ENCODE measurements at places on chromosomes 16 and 17. TPM values are rescaled to one million over a fixed set of nuclear protein-coding genes. Genes with fewer than 3 reads are reported as not detected.

DNA sequence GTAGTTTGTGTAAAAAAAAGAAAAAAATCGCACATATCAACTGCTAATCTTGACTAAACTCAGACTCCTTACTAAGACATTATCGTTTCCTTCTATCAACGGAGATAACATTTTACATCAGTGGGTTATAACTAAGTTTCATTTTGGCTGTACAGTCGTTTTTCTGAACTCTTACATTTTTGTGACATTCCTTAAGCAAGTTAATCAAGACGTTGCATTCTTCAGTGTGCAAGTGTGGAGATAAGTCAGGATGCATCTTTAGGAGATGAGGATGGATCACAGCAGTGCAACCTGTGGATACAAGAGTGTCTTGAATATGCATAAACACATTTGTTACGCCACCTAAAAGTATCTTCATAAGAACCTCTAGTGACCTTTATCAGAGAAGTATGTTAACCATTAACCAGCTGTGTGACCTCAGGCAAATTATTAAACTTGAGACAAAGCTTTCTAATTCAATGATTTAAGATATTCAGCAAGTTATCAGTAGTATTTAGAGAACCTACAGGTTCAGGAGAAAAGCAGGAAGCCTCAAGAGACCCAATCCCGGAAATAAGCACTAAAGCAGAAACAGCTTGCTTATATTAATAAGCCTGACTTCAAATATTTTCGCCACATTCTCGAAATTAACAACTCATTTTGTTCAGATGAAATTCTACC, 9.4 kb downstream of the CMC2 start:
- DNase-seq = peak; percentile 36

GRCh38 chr16:55263271-55264250, 60.4 kb upstream of the IRX6 start:
- DNase-seq = no peak

GRCh38 chr17:14737984-14738651, 437.2 kb downstream of the HS3ST3B1 start:
- no peak for DNase-seq

DNA sequence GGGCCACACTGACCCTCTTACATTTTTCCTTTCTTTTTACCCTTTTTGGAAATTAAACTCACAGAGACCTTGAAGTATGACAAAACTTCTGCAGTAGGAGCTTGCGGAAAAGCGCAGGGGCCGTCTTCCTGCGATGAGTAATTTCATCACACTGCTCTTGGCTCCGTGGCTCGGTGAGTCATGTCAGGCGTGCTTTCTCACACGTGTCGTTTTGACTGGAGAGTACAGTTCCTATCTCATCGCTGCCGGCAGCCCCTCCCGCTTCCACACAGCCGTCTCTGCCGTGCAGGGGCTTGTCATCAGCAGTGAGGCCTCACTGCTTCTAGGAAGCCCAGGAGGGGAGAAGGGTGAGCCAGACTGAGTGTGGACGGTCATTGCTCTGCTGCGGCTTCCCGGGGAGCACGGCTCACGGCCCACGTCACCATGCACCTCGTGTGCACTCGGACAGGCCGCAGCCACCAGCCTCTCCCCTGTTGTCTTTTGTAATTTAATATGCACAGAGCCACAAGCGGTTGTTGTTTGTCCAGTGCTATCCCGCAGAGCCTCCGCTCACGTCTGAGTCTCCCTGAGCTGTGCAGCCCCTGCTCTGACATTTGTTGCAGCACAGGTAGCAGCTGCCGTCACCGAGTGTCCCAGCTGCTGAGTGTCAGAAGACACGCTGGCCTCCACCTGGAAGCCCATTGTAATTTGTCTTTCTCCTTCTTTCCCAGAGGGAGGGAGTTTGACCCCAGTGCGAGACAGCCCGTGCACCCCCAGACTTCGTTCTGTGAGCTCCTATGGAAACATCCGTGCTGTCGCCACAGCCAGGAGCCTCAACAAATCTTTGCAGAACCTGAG, 99.4 kb upstream of the CHMP6 start:
- no peak for DNase-seq

GRCh38 chr16:68711421-68712139, 25.5 kb upstream of the CDH1 start:
- DNase-seq = no peak

DNA sequence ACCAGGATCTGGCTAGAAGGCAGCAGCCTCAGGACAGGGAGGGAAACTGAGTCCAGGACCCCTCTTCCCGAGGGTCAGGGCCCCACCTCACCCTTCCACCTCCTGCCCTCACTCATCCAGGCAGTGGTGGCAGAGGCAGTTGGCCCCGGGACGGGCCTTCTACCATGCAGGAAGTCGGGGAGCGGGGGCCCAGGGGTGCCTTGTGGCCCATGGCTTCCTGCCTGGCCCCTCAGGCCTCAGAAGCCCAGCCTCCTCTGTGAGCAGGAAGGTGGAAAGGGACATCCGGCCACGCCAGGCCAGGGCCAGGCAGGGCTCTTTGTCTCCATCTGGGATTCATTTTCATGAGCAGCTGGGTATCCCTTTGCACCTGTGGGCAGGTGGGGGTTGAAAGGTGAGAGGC, 58.5 kb downstream of the BAHCC1 start:
- no peak for DNase-seq

GRCh38 chr16:74487634-74488495, 66.6 kb upstream of the CLEC18B start:
- no peak for DNase-seq

DNA sequence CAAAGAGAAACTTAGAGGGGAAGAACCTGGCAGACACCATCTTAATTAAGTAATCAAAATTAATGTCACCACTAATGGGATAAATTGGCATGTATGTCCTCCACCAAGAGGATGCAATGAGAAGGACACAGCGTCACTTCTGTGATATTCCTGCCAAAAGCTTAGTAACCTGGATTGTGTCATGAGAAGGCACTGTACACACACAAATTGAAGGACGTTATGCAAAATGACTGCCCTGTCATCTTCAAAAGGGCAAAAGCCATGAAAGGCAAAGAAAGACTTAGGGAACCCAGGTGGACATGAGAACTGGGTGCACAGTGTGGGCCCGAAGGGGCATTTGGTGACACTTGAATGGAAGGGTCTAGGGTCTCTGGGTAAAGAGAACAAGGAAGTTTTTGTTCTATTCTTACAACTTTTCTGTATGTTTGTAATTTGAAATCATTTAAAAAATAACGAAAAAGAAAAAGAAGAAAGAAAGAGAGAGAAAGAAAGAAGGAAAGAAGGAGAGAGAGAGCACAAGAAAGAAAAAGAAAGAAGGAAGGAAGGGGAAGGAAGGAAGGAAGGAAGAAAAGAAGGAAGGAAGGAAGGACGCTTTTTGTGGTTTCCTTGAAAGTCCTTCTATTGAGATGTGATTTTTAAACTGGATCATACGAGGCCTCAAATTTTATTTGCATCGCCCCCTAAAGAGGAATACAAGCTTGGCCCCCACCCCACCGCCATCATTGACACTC, 4.0 kb upstream of the APOH start:
- DNase-seq = no peak

DNA sequence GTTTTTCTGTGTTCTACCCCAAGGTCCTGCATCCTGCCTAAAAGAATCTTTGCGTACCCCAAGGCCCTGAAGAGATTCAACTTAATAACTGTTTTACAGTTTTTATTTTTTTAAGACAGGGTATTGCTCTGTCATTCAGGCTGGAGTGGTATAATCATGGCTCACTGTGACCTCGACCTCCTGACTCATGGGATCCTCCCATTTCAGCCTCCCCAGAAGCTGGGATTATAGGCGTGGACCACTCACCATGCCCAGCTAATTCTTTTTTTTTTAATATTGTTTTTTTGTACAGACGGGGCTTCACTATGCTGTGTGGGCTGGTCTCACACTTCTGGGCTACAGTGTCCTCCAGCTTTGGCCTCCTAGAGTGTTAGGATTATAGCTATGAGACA, 9.3 kb upstream of the FAAP100 start:
- DNase-seq = no peak

DNA sequence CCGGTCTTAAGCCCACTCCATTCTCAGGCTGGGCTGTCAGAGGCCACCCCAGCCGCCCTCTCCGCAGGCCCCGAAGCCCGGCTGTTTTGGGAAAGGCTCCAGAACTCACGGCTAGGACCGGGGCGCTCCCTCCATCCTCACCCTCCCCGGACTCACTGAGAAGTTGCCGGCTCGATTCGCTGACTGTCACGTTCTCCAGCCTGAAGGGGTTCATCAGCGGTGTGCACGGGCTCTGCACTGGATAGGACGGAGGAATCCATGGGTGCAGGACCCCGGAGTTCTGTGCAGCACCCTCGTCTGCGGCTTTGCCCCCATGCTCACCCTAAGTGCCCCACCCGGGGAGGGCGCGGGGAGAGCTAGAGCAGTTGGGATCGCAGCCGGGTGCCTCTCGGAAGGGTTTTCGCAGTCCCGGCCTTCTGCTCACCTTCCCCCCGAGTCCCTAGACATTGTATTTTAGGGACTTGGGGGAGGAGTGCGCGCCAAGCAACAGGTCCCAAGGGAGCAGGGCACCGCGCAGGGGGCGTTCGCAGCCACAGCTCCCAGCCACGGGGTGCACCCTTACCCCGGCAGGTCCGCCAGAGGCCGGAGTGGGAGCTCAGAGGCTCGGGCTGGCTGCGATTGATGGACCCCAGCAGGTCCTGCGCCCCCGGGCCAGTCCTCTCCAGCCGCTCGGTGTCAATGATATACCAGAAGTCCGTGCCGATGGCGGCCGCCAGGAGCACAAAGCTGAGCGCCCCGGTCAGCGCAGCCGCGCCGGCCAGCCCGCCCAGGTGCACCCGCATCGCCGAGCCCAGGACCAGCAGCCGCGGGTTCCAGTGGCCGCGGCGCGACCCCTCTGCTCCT, 1.0 kb downstream of the TMEM114 start:
- DNase-seq = no peak

DNA sequence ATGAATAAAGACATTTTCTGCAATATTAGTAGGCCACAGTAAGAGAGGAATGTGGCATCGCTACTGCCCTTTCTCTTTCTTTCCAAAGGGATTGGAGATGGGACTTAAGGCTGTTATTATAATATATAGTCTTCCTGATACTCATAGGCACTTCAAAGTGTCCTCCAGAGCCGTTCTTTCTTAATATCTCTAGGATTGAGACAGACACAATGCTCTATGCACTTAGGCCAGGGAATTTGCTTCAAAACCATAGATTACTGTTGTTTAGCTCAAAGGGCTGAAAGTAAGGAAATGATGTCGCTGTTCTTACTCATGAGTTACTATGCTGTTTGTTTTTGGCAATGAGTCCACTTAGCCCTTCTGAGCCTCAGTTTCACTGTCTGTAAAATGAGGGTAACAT, 590.5 kb downstream of the CDH11 start:
- DNase-seq = no peak

DNA sequence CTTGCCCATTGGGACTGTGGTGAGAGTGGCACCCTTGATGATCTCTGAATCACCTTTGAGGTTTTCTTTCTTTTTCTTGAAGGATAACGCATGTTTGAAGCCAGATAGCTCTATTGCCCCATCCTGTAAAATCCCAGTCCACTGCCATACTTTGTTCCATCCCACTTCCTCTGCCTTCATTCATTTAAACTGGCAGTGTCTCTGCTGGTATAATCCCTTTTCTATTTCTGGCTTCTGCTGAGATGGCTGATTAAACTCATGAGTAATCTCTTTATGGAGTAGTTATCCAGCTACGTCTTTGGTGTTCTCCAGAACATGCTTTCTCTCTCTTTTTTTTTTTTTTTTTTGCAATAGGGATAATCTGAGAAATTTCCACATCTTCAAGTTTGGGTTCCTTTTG, 656.5 kb upstream of the SALL1 start:
- no peak for DNase-seq

DNA sequence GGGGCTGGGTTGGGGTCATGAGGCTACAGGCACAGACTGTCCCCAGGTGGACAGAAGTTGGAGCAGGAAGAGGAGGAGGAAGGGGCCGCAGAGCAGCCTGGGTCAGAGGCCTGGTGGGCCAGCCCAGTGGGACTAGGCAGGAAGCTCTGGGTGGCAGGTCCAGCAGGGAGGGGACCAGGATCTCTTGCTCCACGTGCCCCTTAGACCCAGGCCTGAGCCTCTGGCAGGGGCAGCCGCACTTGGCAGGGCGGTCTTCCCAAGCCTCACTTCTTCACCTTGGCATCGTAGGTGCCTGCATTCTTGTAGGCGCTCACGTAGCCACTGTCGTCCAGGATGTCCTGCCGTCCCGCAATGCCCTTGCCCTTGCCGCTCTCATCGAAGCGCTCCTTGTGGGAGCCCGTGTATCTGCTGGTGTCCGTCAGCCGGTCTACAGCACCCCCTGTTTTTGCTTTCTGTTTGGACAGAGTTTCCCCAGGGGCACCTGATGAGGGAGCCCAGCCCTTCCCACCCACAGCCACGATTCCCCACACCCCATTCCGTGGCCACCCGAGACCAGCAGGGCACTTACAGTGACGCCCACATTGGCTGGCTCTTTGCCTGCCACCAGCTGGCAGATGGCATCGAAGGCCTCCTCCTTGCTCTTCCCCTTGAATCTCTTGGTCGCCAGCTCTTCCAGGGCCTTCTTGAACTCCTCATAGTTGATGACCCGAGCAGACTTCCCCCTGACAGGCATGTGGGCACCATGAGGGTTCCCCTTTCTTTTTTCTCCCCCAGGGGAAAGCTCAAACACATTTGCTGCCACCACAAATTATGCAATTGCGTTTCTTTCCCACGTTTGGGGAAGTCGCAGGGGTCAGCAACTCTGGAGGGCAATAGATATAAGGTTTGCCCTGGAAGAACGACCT, 3.1 kb downstream of the TPPP3 start:
- DNase-seq = no peak

DNA sequence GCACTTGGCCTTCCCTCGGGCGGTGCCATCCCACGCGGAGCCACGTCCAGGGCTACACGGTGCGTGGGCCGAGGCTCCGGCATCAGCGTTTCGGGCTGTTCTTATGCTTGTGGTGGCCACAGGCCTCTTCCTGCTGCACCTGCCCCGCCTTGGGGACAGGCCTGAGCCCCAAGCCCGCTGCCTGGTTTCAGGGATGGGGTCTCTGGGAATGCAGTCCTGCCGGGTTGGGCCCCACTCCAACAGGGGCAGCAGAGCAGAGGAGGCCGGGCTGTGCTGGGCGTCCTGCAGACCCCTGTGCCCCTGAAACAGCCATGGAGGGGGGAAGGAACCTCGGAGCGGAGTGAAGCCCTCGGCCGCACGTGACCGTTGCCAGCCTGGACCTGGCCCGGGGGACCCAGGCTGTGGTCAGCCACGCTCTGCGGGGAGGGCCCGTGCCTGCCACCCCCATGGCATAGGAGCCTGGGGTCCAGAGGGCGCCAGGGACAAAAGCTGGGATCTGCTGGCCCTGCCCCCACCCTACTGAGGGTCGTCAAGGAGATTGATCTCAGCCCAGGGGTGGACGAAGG, 453 bp upstream of the WFIKKN1 start:
- no peak for DNase-seq

The KRTAP2-3 gene
- polyA plus RNA-seq = not detected

The HCRT gene
- not detected for polyA plus RNA-seq

The KRT36 gene
- not detected for polyA plus RNA-seq

The CLDN9 gene
- polyA plus RNA-seq = 2.8 TPM

The OTOP2 gene
- not detected for polyA plus RNA-seq
